ENCODE measurements at places on chromosomes 11 and 22. TPM values are rescaled to one million over a fixed set of nuclear protein-coding genes. Genes with fewer than 3 reads are reported as not detected.

DNA sequence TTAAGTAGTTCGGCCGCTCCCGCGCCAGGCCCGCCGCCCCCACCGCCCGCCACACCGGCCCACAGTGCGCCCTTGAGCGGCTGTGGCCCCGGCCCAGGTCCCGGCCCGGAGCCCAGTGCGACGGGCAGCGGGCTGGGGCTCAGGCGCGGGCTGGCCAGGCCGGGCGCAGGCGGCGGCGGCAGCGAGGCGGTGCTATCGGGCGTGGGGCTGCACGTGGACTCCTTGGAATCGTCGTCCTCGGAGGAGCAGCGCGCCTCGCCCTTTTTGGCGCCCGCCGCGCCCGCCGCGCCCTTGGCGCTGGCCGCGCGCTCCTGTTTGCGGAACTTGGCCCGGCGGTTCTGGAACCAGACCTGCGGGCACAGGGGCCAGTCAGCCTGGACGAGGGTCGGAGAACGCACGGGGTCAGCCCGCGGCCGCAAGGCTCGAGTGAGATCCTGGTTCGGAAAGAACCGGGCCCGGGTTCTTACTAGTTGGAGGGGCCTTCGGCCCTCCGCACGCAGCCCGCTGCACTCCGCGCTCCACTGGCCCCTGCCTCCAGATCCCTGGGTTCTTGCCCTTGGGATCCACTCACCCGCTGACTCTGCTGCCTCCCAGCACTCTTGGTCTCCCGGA lies 4.0 kb downstream of the PHOX2A start:
- DNase-seq: peak; percentile 54

GRCh38 chr11:121497176-121497998 lies 44.6 kb upstream of the SORL1-AS1 start:
- no peak for DNase-seq

The PARVG gene
- 2.8 TPM for polyA plus RNA-seq

The SYT7 gene
- 2.2 TPM for polyA plus RNA-seq

DNA sequence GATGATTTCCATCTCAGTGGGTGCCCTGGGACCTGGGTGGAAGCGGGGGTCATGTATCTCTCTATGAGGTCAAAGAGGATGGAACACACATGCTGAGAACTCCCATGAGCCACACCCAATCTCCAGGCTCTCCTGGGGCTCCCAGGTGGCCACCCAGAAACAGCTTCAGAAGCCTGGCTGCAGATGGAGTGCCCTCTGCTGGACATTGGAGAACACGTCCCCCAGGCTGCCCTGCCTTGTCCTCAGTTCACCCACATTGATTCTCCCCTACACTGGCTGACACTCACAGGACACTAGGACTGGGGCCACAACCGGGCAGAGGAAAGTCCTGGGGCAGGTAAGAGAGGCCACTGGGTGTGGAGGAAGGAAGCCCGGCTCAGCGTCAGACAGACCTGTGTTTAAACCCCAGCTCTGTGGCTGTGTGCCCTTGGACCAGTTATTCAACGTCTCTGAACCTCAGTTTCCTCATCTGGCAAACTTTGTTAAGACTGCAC lies 4.5 kb upstream of the NOL12 start:
- DNase-seq: peak; percentile 79

The BATF2 gene
- 0.84 TPM for polyA plus RNA-seq

- DNase-seq: no peak
These were observed 9.8 kb upstream of the NXPE4 start for GRCh38 chr11:114605370-114605769.
